ENCODE measurements at places on chromosomes 1 and 21. TPM values are rescaled to one million over a fixed set of nuclear protein-coding genes. Genes with fewer than 3 reads are reported as not detected.

Gene CAMK2N1
- 44.1 TPM for total RNA-seq

Gene TCEA3
- 0.55 TPM for total RNA-seq

Gene SMIM12
- 58.8 TPM for total RNA-seq

Gene NDC1
- total RNA-seq: 23.7 TPM

Gene EIF3I
- total RNA-seq: 278 TPM

Gene PRR9
- not detected for total RNA-seq

Gene TESK2
- total RNA-seq: 0.14 TPM
